Activated naive CD4-positive, alpha-beta T cell treated with anti-CD3 and anti-CD28 coated beads, Interleukin-2, amount 10 ng/mL, durations not matched to agents 7 days and 5 days (primary cell): ENCODE measurements at places on chromosomes 6 and 20.

- no peak overlapping the region for H3K4me3 ChIP-seq
- no peak overlapping the region for H3K27ac ChIP-seq
- H3K36me3 ChIP-seq = peaks cover 51% of the 10 kb centered on the region
- H3K4me1 ChIP-seq = peaks cover 28% of the 10 kb centered on the region
- no peak for DNase-seq
Measured at GRCh38 chr6:158070513-158070912, 88.8 kb downstream of the SYNJ2 start.

GRCh38 chr6:49978332-49979226 lies 9.2 kb upstream of the DEFB113 start:
- H3K27me3 ChIP-seq = no peaks in the 10 kb centered on the region
- no peaks in the 10 kb centered on the region for H3K4me1 ChIP-seq
- H3K36me3 ChIP-seq = no peaks in the 10 kb centered on the region
- peak overlapping the region; percentile 40 for H3K27ac ChIP-seq
- DNase-seq = no peak

GRCh38 chr6:140204154-140204553 lies 829.7 kb upstream of the CITED2 start:
- no peaks in the 10 kb centered on the region for H3K4me1 ChIP-seq
- no peak overlapping the region for H3K4me3 ChIP-seq
- H3K36me3 ChIP-seq = no peaks in the 10 kb centered on the region
- H3K27ac ChIP-seq = no peak overlapping the region
- DNase-seq = no peak
- H3K27me3 ChIP-seq = no peaks in the 10 kb centered on the region

DNA sequence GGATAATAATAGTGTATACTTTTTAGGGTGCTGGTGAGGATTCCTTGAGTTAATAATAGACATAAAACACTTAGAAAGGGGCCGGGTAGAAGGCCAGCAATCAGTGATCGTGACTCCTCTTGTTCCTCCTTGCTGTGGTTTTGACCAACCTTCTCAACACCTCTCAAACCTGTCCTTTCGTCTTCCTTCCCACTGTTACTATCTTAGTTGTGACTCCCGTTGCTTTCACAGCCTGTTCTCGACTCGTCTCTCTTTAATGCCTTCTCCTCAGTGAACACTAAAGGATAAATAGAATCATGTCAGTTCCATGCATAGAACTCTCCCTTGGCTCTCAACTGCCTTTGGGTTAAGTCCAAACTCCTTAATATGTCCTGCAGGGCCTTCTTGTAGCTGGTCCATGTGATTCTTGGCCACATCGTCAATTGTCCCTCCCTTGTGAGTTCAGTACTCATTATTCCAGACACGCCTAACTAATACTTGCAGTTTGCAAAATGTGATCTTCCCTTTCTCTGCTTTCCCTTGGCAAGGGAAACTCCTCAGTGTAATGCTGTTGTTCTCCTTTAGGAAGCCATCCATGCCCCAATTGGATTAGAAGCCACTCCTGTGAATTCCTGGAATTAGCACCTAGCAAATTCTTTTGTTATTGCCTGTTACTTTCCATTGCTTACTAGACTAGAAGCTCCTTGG lies 164.9 kb downstream of the UTRN start:
- H3K4me3 ChIP-seq = no peak overlapping the region
- H3K27ac ChIP-seq = no peak overlapping the region
- no peaks in the 10 kb centered on the region for H3K4me1 ChIP-seq
- H3K27me3 ChIP-seq = no peaks in the 10 kb centered on the region
- no peak for DNase-seq
- H3K36me3 ChIP-seq = peaks cover 59% of the 10 kb centered on the region
